ENCODE measurements at places on chromosomes 2 and 18.

GRCh38 chr2:157887946-157888345 lies 11.8 kb upstream of the ACVR1 start:
- no peak for DNase-seq

GRCh38 chr2:239770246-239770639 lies 254.9 kb downstream of the NDUFA10 start:
- DNase-seq, result no peak

DNA sequence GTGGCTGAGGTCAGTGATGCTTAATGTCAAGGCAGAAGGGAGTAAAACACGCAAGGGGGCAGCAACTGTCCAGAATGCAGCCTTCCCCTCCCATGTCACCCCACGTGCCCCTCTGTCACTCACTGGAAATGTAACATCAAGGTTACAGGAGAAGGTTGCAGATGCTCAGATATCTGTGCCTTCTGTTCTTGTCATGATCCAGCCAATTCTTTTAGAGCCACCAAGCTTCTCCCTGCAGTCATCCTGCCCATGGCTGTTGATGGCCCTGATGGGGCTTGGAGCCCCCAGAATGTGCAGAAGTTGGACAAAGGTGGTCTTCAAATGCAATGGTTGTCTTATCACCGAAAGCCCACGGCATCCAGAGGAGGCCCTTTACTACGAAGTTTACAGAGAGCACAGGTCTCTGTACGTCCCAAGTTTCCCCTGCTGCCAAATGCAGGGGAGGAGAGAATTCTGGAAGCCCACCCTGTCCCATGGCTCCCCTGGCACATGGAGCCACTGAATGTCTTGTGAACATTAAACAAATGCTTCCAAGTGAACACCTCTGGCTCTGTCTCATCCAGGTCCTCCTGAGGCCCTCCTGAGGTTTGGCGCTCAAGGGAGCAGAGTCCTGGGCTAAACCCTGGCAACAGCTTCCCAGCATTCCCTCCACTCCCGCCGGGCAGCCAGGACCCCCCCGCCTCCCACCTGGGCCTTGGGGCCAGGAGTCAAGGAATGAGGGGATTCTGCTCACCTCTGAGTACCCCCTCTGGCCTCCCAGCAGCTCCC lies 4.5 kb upstream of the GPR55 start:
- DNase-seq, result no peak

- no peak for DNase-seq
Measured at GRCh38 chr2:100260712-100261620, 61.3 kb downstream of the LONRF2 start.

DNA sequence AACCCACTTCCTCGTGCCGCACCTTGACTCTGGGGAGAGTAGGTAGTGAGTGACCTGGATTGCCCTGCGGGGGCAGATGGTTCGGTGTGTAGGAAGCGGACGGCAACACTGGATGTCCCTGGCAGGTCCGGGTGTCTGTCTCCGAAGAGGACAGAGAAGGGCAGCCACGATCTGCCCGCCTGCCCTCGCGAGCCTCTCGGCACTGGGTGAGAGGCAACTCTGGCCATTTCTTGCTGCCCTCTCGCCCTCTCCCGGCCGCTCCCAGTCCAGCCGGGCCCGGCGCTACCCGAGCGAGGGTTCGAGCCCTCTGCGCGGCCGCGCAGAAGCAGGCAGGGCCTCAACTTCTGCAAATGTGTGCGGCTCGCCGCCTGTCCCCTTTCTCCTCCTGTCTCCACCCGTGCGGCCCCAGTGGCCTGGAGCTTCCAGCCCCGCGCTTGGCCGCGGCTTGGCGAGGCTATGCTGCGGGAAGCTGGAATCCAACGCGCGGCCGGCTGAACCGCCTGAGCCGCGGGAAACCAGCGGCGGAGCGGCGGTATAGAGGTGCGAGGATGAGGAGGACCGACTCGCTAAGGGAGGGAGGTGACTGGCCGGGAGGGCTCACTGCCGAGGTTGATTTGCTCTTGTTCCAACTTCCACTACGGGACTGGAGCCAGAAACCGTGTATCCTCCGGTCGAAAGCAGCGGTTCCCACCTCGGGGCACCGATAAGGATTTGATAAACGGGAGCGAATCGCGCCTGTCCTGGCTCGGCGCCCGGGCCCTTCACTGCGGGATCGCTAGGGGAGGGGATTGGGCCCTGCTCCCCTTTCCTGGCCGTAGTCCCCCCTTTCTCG lies 1.5 kb downstream of the EPAS1 start:
- DNase-seq, result no peak

DNA sequence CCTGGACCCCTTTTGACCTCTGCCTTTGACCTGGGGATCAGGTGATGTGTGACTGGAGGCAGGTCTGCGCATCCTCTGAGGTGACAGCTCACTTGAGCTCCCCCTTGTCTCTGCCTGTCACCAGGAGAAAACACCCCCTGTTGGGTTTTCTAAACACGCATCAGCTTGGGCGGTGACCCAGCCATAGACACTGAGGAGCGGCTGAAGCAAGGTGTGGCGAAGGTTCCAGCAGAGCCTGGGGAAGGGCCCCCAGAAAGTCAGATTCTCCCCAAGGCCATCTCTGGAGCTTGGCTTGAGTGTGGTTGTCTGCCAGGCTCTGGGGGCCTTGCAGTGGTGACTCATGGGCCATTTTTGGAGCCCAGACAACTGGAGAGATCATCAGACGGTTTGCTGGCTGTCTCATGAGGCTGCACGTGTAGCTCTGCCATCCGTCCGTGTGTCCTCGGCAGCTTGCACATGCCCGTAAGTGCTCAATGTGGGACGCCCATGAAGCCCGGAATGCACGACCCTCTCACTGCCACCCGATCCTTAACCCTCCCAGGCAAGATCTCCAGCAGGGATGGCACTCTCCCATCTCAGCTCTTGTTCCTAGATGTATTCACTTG lies 29.4 kb downstream of the SIX3 start:
- DNase-seq, result no peak

GRCh38 chr18:43789234-43790000 lies 512.1 kb upstream of the SYT4 start:
- DNase-seq, result no peak

- no peak for DNase-seq
Measured at GRCh38 chr2:126381091-126381490, 274.9 kb upstream of the GYPC start.

GRCh38 chr18:42654556-42654955 lies 460.9 kb downstream of the RIT2 start:
- DNase-seq, result no peak

- no peak for DNase-seq
Measured at GRCh38 chr2:231174211-231174651, 24.2 kb upstream of the ARMC9 start.

DNA sequence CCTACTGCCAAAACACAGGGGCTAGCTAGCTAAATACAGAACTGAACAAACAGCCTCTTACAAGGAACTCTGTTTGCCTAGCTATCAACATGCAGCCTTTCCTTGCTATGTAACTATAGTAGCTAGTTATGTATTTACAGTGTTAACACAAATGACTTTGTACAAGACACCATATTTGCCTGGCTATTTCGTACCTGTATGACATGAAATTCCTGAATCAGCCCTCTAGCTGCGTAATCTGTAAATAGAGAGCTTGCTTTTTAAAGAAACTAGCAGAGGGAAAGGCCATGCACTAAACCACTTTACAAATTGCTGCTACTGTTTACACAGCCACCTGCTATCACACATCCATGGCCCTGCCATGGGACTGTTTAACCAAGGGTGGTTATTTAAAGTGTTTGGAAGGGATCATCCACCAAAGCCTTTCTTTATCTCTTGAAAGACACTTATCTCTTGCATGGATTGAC lies 248.7 kb downstream of the TFCP2L1 start:
- no peak for DNase-seq

GRCh38 chr2:204986641-204987040 lies 441.4 kb downstream of the PARD3B start:
- DNase-seq, result no peak

DNA sequence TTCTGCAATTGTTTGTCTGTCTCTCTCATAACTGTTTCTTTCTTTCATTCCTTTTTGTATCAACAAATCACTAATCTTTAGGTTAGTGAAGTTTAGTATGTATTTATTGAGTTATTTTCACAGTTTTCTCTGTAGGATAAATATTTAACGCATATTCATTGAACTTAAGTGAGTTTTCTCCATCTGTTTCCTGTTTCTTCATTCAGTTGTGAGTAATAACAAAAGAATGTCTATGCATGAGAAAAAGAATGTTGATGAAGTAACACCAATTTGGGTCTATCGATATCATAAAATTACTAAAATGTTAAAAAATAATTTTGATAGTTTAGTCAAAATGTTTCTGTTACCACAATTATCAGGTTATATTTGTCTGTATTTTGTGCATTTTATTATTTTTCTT lies 948.0 kb downstream of the DSC3 start:
- no peak for DNase-seq

GRCh38 chr2:223007531-223007930 lies 44.5 kb upstream of the KCNE4 start:
- no peak for DNase-seq

DNA sequence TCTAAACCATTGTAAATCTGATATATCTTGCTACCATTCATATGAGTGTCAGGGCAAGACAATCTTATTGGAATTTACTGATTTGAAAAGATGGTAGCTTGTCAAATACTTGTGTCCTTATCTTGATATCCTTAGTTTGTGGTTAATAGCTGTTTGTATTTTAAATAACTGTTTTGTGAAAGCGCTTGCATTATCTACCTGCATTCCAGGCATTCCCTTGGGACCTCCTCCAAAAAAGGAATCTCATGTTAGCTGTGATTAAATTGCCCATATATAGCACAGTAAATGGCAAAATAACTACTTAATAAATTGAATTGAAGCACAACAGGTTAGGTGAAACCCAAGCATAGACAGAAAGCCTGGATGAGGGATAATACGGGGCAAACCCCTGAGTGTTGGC lies 13.9 kb downstream of the CNTNAP5 start:
- no peak for DNase-seq

DNA sequence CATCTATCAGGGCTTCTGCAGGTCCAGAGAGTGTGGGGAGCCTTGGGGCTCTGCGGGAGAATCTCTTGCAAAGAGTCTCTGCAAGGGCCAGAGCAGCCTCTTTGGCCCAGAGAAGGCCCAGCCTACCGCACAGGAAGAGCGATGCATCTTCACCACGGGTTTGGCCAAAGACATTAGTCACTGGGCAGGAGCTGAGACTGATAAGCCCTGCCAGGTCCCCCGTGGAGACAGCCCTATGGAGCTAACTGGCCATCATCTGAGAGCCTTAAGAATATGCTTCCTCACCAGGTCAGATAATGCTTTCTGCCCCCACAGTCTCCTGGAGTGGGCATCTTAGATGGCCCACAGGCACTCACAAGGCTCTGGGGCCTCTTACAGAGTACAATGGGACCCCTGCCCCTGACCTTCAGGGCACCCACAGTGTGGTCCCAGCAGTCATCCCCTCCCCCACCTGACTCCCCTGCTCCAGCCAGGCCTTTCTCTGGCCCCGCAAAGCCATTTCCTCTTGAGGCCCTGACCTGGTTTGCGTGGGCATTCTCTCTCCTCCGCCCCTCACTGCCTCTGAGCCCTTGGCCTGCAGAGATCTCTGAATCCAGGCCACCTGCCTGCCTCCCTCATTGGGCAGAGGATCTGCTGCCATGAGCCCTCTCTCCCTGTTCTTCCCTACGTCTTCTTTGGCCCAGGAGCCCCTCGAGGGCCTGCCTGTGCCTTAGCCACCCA lies 31.9 kb upstream of the MAPRE3 start:
- no peak for DNase-seq

GRCh38 chr2:76464310-76464709 lies 753.6 kb upstream of the GCFC2 start:
- DNase-seq, result no peak

DNA sequence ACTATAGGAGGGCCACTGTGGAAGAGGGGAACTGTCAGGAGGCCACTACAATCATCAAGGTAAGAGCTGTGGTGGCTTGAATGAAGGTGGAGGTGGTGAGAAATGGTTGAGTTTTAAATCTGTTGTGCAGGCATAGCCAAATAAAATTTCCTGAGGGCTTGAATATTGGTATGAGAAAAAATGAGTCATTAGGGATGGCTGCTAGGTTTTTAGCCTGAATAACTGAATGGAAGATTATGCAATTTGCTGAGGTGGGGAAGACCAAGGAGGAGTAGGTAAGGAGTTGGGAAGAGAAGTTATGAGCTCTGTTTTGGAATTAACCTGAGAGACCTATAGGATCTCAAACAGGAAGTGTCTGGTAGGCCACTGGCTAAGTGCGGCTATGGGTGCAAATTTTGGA lies 84.0 kb downstream of the KLHL14 start:
- DNase-seq, result no peak

GRCh38 chr18:37662546-37663339 lies 97.1 kb upstream of the CELF4 start:
- DNase-seq, result no peak
